ENCODE measurements at places on chromosomes 5 and 9. TPM values are rescaled to one million over a fixed set of nuclear protein-coding genes. Genes with fewer than 3 reads are reported as not detected.

- DNase-seq: no peak
Observed at GRCh38 chr9:3863111-3863528, 337.3 kb upstream of the RFX3 start.

DNA sequence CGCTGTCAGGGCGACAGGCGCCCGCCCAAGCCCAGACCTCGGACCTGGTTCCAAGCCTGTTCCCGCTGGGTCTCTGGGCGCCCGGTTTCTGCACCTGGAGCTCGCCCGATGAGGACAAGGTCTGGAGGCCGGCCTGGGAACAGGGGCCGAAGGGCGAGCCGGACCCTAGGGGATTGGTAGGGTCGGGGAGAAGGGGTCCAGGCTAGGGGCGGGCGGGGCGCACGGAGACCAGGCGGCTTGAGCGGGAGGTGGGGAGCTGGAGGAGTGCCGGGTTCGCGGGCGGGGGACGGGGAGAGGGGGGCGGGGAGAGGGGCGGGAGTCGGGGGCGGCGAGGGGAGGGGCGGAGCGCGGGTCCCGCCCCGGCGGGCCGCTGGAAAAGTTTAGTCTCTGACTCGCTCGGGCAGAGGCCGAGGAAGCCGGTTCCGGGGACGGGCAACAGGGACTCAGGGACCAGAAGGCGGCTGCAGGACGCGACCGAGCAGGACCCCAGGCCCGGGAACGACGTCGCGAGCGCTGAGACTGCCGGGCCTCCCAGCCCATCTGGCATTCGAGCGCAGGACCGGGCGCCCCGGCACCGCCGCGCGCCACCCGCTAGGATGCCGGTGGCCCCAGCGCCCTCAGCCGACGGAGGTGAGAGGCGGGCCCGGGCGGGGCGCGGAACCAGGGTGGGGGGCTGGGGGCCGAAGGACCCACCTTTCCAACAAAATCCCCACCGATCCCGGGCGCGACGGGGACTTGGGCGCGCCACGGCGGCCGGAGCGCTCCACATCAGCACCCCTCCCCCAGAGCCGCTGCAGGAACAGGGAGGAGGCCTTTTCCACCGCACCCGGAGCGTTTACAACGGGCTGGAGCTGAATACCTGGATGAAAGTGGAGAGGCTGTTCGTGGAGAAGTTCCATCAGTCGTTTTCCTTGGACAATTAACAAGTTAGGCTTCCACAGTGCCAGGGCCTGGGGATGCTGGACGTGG, at the start of gene S1PR3:
Gene S1PR3, plus strand, starts transcription at position 403 of the 969 bp plus-strand sequence. CDS start 9,733 bp downstream, outside the sequence.
- DNase-seq: no peak

GRCh38 chr5:6492934-6493333, 44.3 kb downstream of the UBE2QL1 start:
- DNase-seq: no peak

DNA sequence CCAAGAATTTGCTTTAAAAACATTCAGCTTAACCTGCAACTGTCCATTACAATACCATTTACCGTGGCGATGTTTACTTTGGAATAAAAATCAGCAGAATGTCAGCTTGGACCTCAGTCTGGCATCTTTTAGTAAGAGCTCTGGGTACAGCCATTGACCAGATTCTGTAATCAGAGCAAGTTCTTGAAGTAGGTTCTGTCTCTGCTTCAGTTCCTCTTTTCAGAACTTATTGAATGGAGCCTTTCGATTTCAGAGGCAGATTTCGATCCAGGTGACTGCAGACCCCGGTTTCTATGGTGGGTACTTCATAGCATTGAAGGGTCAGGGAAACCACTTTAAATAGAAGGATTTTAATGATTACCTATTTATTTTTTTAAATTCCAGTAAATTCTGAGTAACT, 53.4 kb upstream of the SV2C start:
- DNase-seq: no peak

GRCh38 chr9:90420211-90420610, 222.4 kb downstream of the DIRAS2 start:
- DNase-seq: no peak

DNA sequence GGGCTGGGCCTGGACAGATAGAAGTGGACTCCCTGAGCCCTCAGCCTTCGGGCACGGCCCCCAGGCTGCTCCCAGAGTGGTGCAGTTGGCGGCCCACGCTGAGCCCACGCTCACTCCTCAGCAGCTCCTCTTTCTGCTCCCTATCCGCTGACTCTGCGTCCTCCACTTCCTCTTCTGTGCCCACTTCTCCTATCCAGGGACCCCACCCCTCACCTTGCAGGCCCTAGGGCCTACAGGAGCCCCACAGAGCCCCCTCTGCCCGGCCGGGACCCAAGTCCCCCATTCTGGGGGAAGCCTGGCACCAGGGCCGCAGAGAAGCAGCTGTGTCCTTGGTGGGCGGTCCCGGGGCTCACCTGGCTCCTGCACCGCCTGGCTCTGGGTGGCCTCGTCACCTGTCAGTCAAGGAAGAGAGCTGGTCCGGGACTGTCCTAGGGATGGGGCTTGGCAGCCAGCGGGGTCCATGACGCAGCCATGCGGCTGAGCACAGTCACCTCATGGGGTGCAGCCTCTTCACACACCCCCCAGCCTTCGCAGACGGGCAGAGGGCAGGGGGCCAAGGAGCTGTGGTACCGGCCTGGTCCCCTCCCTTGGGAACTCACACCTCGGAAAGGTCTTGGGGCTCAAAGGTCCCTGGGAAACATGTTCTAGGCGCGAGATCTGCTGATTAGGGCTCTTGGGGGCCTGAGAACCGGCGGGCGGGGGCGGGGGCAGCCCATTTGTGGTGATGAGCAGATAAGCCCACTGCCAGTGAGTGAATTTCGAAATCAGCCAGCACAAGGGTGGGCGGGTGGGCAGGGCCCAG, 5.4 kb upstream of the NRARP start:
- no peak for DNase-seq

GRCh38 chr5:76524868-76525267, 98.3 kb downstream of the F2RL2 start:
- no peak for DNase-seq

- no peak for DNase-seq
Observed at GRCh38 chr5:53019320-53019719, 30.2 kb downstream of the ITGA2 start.

DNA sequence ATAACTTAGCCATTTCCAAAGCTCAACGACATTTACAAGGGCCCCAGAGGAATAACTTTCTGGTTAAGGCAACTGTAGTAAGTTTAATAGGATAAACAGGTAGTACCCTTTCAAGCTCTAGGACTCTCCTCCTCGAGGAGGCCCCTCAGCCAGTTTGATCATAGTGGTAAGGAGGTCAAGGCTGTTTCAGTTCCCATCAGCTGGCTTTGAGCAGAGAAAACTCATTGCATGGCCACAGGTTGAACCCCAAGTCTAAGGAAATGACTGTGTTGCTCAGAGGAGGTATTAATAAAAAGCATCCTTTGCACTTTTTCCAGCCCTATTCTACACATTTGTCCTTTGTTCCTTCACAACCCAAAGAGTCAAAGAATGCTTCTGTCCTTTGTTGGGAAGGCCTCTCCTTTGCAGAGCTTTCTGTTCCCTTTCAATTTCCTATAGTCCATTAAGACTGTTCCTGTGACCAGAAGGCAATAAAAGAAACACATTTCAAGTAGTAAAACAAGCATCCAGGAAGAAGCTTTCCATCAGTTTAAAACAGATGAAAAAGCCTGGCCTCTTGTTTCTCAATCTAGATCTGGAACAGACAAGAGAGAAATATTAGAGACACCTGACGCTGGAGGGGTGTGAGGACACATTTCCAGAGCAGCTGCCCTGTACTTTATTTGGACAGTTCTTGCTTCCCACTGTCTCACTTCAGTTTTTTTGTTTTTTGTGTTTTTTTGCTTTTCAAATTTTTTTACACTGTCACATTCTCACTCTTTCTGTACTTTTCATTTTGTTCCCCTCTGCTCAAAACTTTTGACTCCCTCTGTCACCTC, 54.1 kb downstream of the PRRC1 start:
- DNase-seq: no peak

DNA sequence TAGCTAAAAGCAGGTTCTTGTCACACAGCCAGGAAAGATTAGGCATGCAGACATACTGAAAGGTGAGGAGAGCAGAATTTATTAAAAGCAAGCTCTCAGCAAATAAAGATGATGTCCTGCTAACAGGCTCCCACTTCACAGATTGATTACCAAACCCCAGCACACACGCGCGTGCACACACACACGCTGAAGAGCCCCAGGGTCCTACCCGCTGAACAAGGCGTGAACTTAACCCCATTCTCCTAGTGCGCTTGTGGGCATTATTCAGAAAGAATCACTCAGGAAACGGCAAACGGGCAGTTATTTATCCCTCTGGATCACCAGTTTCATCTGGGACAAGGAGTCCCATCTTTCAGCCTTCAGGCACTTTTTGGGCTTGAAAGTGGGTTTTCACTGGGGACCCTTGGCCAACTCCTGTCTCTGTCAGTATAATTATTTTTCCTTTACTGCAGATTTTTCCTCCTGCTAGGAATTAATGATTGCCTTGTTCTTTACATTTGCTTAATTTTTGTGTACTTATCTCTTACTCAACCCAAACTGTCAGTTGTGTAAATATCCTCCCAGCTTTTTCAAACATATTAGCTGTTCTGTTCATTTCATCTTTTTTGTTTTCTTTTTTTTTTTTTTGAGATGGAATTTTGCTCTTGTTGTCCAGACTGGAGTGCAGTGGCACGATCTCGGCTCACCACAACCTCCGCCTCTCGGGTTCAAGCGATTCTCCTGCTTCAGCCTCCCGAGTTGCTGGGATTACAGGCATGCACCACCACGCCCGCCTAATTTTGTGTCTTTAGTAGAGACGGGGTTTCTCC, 92.6 kb downstream of the RIC1 start:
- DNase-seq: no peak

DNA sequence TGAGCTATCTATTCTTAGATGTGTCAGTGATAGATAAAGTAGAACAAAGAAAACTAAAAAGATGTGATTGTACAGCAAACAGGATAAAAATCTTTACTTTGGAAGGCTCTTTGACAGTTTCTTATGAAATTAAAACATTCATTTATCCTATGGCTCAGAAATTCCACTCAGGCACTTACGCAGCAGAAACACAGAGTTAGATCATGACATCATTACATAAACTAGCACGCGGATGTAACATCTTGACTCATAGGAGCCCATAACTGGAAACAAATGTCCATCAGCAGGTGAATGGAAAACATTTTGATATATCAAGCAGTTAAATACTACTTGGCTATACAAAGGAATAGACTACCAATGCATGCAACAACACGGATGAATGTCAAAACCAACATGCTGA, 45.3 kb downstream of the ICE1 start:
- DNase-seq: no peak

DNA sequence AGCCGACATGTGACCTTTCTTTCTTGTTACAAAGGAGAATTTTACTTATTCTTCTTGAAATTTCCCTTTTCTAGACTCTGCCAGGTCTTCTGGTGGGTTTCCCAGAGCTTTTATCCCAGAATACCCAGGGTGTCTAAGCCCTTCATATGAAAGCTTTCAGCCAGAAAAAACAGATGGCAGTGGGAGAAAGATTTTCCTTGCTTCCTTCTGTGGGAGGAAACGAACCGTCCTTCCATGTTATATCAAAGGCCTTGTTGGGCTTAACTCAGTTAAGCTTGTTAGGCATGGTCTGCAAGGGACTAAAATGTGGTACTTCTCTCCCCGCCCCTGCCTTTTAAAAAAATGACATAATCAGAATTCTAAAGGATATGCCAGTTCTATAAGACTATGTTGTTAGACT, 47.5 kb downstream of the SPATA31D1 start:
- DNase-seq: no peak

GRCh38 chr5:134119720-134120119, 5.2 kb downstream of the TCF7 start:
- DNase-seq: no peak

- DNase-seq: no peak
Observed at GRCh38 chr5:171419688-171420430, 412 bp downstream of the FGF18 start.

GRCh38 chr9:117718701-117719100, 14.5 kb downstream of the TLR4 start:
- no peak for DNase-seq

DNA sequence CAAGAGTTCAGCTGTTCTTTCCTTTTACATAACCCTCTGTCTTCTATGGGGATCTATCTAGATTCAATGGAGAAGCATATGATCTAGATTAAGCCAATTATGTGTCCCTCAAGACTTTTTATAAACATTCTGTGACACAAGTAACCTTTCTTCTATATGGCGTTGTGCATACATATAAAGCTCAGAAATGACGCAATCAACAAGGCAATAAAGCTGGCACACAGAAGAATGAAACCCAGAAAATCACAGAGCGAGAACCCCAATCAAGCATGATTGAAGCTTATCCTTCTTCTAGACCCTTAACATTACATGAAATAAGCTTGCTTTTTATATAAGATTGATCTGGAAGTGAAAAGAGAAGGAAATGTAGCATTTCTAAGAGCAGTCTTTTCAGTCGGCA, 178.9 kb downstream of the DMRTA1 start:
- DNase-seq: no peak

DNA sequence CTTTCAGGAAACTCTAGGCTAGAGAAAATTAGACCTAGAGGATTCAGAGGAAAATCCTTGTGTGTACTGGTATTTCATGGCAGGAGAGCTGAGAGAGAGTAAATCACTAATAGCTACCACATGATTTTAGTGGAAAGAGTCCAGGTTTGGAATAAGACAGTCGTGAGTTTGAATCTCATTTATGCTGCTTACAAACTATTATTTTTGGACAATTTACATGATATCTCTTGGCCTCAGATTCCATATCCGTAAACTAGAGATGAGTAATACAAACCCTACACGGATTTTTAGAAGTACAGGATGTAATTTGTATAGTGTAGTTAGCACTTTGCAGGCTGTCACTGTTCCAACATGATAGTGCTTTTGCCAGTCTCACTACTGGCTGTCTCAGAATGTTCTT, 2.7 kb downstream of the IL31RA start:
- DNase-seq: no peak

GRCh38 chr5:18072600-18072999, 438.3 kb downstream of the TAF11L14 start:
- DNase-seq: no peak

DNA sequence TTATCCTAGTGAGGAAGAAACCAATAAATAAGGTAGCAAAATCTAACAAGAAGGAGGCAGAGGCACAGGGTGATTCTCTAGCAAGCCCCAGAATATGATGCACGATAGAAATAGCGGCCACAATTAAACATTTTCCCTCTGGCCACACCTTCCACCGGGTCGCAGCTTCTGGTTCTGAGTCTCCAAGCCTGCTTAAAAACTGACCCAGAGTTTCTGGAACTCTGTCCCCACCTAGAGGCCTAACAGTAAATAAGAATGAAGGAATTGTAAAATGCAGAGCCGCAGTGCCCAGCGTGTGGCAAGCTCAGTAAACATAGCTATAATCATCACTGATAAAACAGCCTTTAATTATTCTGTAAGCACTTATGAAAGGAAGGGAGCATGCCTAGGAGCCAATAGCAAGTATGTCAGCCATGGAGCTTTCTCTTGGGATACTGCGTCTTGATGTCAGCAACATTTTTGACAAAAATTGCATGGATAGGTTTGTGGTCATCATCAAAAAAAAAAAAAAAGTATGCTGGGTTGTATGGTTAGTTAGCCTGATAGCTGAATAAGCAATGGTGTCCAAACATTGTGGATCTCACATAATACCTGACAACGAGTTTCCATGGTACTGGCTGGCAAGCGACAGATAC, 465.5 kb downstream of the DNAH5 start:
- DNase-seq: no peak

PIP5K1B gene
- total RNA-seq: 3.9 TPM

MAPK9 gene
- 16.1 TPM for total RNA-seq

BSPRY gene
- total RNA-seq: not detected

ADAMTS6 gene
- total RNA-seq: 4.9 TPM

ALDH1A1 gene
- total RNA-seq: 101 TPM

SHOC1 gene
- total RNA-seq: not detected

All from thoracic aorta (tissue), 2 donors.